ENCODE measurements at places on chromosomes 6 and 20.
A peak's percentile ranks its signal among the peaks of the same experiment; 100 is the strongest.

- DNase-seq, result no peak
Measured at GRCh38 chr6:49550492-49551077, at the start of gene C6orf141. TSS of gene C6orf141 (plus strand) at chr6:49550668. CDS start at chr6:49550793, 125 bp downstream.

GRCh38 chr6:125717120-125717731 lies 32.2 kb upstream of the HEY2 start:
- no peak for DNase-seq

GRCh38 chr20:8260837-8261251 lies 128.8 kb downstream of the PLCB1 start:
- no peak for DNase-seq

DNA sequence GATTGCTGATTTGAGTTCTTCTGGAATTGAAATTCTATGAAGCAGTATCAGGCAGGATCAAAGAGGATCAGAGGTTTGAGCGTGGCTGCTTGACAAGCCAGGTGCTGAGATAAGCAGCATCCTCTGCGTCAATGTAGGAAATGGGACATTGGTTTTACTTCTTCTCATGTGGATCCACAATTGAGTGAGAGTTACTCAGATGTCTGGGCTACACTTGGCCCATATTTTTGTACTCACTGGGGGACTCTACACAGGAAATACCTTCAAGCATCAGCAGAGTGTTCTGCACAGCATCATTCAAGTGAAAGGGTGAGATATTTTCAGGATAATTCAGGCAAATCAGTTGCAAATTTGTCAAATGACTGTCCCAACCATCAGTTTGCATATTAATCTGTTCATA lies 613.9 kb upstream of the ARID1B start:
- DNase-seq, result no peak

DNA sequence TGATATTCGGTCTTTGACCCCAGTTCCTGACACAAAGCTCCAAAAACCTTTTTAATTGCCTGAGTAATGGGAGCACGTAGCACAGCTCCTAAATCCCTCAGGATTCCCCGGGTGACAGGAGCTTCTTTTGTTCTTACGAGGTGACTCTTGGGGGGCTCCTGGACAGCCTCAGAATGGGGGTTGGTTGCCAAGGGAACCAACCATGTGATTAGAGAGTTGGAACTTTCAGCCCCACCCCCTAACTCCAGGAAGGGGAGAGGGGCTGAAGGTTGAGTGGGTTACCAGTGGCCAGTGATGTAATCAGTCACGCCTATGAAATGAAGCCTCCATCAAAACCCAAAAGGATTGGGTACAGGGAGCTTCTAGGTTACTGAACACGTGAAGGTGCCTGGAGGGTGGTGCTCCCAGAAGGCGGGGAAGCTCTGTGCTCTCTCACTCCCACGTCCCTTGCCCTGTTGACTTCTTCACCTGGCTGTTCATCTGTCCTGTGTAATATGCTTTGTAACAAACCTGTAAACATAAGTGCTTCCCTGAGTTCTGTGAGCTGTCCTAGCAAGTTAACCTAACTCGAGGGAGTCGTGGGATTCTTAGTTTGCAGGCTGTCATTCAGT lies 89.5 kb downstream of the CHMP4B start:
- DNase-seq, result no peak

DNA sequence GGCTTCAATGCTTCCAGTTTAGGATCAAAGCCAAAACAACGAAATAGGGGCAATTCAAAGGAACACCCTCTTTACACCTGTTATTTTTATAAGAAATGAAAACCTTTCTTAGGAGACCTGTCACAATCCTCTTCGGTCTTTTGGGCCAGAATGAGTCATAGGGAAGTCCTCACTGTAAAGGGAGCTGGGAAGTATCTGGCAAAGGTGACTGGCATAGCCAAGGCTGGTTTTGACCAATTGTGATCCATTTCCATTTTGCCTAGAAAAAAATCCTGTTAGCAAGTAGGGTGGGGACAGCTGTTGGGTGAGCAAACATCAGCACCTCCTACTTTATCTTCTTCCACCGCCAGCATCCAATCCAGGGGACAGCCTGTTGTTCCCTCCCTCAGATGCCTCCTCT lies 343.2 kb upstream of the SULF2 start:
- DNase-seq, result no peak

DNA sequence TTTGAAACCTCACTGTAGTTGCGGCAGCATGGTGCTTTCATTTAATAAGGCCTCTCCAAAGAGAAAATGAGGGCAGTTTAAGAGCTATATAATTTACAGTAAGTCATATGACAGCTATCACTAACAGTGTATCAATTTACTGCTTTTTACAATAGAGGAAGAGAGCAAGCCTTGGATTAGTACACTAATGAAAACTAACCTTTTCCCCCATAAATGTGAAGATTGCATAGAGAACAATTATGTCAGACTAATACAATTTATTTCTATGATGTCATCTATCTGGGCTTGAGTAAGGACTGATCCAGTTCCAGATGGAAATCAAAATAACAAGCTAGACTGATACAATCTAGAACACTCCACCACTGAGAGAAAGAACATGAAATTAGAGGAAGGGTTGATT lies 78.1 kb upstream of the FAM83B start:
- DNase-seq, result no peak

GRCh38 chr6:20826378-20826777 lies 292.1 kb downstream of the CDKAL1 start:
- DNase-seq, result no peak

DNA sequence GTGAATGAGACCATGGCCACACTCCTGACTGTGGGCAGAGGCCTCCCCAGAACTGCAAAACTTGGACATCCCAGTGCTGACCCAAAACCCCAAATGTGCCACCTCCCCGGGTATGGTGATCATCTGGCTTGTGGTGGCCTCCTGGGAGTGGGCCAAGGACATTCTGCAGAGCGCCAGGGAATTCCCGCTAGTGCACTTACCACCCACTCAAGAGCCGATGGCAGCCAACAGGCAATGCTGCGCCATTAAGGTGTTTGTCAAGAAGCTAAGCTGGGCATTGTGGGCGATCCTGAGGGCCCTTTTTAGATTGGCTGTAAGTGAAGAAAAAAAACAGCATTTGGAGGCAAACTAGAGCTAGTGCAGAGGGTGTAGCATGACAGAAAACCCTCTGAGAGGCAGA lies 9.4 kb downstream of the MMP24 start:
- DNase-seq, result no peak

- no peak for DNase-seq
Measured at GRCh38 chr6:88705601-88706000, 257.8 kb downstream of the RNGTT start.

GRCh38 chr6:116616737-116617053 lies 416 bp downstream of the RSPH4A start:
- no peak for DNase-seq

GRCh38 chr6:37187321-37188022 lies 17.5 kb downstream of the PIM1 start:
- DNase-seq, result no peak

GRCh38 chr6:160226118-160226591 lies 32.5 kb downstream of the SLC22A2 start:
- no peak for DNase-seq

GRCh38 chr6:16741112-16742016 lies 19.9 kb downstream of the ATXN1 start:
- no peak for DNase-seq

- DNase-seq, result no peak
Measured at GRCh38 chr20:37977786-37978185, 55.5 kb downstream of the TTI1 start.

DNA sequence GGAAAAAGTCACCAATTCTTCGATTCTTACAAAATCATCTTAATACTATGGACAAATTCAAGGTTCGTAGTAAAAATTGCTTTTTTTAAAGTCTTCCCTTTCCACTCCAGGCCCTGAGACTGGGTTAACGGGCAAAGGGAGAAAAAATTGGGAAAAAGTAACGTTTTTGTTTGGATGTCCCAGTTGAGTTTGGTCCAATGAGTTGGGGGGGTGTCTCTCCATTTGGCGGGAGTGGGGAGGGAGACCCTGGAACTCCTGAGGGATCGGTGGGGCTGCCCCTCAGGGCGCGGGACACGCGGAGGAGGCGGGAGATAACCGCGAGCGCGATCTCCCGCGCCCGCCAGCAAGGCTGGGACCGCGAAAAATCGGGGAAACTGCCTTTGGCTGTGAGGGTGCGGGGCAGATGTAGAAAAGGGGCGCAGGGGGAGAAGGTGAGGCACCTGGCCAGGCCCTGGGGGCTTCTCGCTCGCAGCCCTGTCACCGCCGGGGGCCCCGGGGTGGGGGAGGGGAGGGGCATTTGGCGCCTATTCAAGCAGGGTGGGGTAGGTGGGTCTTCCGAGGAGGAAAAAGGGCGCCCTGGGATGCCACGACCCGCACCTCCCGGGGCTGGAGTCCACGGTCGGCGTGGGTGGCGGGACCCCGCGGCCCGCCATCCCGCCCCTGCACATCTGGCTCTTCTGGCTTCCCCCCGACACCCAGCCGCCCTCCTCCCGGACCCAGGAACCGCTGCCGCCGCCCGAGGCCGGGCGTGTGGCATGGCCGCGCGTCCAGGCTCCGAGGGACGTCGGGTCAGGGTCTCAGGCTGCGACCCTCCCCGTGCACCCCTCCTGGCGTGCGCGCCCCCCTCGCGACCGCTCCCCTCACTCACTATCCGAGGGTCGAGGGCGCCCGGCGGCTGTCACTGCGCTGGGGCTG lies 595 bp downstream of the FBXO5 start:
- DNase-seq, result peak; percentile 29

DNA sequence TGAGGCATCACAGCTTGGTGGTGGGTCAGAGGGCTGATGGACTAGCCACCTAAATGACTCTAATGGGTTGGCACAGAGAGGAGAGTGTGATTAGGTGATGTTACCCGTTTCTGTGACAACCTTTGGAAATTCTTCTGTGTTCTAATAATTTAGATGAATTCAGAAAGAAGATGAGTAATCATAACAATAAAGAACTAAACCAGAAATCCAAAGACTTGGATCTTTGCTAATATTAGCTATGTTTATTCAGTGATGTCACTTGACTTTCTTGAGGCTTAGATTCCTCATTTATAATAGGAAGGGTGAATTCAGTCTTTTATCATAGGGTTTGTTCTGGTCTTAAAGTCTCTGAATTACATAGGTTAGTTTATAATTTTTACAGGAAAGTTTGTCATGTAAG lies 19.9 kb downstream of the CRYBG1 start:
- no peak for DNase-seq

DNA sequence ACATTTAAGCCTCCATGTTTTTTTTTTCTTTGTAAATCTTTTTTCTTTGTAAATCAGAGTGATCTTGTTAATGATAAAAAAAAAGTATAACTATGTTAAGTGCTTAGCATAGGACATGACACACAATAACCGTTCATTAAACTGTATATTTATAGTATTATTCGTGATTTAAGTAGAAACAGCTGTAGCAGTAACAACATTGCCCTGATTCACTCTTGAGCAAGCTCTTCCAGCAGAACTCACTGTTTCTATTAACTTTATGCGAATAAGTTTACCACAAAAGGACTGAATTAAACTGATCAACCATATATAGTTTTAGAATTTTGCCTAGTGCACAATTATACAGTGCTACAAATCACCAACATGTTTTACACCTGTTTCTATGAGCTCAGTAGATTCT lies 1338.0 kb upstream of the EYS start:
- no peak for DNase-seq

DNA sequence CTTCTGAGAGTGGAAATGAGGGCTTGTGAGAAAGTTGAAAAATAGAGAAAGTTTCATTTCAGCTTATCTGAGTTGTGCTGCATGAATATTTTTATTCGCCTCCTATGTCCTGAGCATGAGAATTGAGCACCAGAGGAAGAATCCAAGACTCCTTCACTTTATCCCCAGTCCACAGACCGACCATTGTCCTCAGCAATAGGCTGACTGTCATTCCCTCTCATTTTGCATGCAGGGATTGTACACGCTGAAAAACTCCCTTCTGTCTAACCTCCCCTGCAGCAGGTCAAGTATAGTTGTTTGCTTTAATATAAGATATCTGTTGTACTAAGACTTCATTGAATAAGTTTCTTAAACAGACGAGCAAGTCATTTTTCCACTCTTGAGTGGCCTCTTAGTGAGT lies 437.6 kb downstream of the PRKN start:
- DNase-seq, result no peak
